Hematopoietic multipotent progenitor cell treated with erythropoietin and hydrocortisone succinate and interleukin-3 and kit ligand, for 15 days (in vitro differentiated cells): ENCODE measurements at places on chromosomes 12 and 14.
A peak's percentile ranks its signal among the peaks of the same experiment; 100 is the strongest.

DNA sequence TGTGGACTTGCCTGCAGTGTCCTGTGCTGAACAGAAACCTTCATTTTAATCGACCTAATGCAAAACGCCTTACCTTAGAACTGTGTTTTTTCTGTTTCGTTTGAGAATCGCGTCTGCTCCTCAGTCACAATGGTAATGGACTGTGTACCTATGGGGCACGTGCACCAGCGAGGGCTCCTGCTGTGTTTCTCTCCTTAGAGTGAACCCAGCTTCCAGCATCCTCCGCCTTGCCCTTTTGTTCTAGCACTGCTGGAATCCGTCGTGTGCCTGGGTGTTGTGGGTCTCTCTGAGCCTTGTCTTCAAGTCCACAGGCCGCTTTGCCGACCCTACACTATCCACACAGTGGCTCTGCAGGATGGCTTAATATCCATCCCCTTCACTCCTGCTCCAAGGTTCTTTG is 3.6 kb downstream of the AMN start:
- DNase-seq: no peak

GRCh38 chr12:91893476-91893875 is 252.2 kb downstream of the BTG1 start:
- no peak for DNase-seq

DNA sequence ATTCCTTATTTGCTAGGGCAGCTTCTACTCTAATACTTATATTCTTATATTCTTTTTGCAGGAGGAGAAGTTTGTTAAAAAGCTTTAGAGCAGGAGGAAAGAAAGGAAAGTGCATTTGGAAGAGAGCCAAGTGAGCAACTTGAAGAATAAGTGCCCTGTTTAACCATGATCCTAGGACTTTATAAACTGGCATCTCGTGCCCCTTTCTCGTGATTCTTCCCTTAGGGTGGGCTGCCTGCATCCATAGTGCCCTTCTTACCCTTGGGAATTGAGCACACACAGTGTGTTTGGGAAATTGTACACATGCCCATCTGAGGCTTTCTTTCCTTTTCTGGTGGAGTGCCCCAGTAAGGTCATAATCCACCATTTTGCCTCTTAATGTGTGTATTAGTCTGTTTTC is 141.9 kb downstream of the NUBPL start:
- no peak for DNase-seq

DNA sequence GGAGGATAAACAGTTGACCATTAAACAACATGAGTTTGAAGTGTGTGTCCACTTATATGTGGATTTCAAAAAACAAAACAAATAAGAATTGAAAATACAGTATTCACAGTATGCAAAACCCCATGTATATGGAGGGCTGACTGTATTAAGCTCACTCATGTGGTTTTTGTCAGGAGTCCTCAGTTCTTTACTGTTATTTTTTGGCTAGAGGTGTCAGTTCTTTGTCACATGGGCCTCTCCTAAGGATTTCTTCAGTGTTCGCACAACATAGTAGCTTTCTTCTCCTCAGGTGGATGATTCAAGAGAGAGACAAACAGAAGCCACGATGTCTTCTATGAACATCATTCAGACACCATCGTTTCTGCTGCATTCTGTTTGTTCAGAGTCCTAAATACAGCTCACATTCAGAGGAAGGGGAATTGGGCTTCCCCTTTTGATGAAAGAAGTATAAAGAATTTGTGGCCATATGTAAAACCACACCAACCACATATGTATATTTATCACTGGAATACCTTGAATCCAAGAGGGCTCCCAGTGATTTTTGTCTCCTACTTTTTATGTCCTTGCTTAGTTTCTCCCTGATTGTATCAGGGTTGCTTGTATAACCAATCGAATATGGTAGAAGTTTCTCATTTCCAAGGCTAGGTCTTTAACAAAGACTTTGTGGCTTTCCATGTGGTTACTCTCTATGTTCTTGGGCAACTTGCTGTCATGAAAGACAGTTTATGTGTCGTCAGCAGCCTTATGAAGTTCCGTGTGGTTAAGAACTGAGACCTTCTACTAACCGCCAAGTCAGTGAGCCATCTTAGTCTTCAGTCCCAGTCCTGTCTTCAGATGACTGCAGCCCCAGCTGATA is 18.9 kb downstream of the MNAT1 start:
- DNase-seq: no peak

DNA sequence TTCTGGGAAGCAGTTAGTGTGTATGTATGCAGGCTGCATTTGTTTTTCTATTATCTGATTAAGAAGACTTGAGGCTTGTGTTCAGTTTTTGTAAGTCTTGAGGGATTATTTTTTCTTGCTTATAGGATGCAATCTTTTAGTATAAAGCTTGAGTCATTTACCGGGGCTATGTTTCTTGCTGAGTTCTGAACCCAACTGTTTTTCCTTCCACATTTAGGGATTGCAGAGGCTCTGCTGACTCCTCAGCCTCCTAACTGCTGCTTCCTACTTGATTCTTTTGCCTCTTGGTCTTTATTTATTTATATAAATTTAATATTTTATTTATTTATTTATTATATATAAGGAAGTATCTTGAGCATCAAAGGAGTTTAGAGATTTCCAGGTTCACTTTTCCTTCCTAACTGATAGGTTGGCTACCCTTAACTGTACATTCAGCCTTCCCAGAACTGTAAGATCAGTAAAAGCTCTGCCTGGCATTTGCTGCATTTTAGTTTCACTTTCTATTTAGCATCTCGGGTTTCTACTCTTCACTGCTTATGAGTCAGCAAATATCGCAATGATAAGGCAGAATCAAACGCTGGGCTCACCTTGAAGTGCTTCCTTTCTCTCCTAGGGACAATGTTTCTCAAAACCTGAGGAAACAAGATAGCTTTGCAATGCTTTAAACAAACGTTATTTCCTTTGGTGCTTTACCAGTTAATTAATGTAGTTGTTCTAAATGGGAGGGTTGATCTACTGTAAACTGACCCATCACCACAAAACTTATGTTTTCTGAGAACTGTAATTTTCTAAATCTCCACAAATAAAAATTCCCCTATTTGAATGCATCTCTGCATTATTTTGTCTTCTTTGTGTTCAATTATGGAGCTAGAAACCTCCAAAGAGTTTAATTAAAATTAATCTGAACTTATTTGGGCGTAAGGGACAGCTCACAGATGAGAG is 1183.7 kb upstream of the TMEM132C start:
- DNase-seq: peak; percentile 78

DNA sequence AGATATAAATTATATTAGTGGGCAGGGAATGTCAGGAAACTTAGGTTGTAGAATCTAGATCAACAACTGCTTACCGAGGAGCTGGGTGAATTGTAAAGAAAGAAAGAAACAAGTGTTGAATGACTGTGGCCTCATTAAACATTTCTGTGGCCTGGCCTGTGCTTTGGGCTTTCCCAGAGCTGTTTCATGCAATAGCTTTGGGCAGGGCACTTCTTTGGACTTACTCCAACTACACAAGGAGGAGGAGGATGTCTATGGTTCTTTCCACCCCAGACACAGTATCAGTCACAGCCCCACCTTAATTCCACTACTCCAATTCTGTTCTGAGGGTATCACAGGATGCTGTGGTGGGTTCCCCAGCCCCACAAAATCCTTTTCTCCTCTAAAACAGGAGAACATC is 38.0 kb downstream of the DPF3 start:
- DNase-seq: peak; percentile 11

- no peak for DNase-seq
Measured at GRCh38 chr12:38411426-38411825, 94.9 kb downstream of the ALG10B start.

- DNase-seq: no peak
Measured at GRCh38 chr14:50944647-50945413, 547 bp upstream of the PYGL start.

DNA sequence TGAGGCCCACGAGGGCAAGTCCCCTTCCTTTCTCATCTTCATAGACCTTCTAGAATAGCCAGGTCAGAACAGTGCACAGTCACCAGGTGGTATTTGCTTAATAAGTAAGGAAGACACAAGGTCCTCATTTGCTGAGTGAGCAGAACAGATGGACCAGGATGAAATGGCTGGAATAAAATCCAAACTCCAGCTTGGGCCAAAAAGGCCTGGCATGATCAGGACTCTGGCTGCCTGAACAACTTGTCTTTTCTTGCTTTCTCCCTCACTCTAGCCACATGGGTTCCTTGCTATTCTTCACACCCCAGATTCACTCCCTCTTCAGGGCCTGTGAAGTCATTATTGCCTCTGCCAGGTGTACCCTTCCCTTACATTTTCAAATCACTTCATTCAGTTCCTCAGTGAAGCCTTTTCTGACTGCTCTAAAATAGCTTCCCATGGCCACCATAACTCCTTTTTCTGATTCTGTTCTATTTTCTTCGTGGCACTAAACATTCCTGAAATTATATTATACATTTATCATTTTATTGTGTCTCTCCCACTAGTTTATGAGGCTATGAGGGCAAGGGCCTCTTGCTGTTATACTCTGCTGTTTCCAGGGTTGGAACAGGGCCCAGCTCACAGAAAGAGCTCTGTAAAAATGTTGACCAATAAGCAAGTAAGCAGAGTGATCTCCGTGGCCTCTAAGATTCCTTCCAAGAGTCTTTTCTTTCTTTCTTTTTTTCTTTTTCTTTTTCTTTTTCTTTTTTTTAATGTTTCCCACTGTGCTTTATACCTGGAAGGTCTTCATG is 150.8 kb downstream of the TTC8 start:
- DNase-seq: no peak

DNA sequence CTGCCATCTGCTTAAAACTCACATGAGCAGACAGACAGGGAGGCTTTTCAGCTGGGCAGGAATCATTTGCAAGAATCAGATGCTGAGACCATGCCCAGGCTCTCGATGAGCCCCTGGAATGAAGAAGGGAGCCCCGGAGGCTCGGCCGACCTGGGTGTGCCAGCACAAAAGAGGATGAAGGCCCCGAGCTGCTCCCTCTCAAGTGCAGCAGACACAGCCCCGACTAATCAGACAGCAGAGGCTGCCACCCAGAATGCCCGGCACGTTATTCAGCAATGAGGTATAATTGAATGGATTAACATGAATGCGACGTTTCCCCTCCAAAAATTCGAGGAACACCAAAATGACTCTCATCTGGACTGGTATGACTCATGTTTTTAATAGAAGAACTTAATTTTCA is 58.9 kb downstream of the BCL11B start:
- no peak for DNase-seq

DNA sequence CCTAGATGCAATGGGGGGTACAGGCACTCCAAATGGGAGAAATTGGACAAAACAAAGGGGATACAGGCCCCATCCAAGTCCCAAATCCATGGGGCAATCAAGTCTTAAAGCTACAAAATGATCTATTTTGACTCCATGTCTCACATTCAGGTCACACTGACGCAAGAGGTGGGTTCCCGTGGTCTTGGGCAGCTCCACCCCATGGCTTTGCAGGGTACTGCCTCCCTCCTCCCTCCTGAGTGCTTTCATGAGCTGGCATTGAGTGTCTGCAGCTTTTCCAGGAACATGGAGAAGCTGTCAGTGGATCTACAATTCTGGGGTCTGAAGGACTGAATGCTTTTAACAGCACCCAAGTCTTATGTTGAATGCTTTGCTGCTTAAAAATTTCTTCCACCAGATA is 274.5 kb upstream of the LRIG3 start:
- no peak for DNase-seq

DNA sequence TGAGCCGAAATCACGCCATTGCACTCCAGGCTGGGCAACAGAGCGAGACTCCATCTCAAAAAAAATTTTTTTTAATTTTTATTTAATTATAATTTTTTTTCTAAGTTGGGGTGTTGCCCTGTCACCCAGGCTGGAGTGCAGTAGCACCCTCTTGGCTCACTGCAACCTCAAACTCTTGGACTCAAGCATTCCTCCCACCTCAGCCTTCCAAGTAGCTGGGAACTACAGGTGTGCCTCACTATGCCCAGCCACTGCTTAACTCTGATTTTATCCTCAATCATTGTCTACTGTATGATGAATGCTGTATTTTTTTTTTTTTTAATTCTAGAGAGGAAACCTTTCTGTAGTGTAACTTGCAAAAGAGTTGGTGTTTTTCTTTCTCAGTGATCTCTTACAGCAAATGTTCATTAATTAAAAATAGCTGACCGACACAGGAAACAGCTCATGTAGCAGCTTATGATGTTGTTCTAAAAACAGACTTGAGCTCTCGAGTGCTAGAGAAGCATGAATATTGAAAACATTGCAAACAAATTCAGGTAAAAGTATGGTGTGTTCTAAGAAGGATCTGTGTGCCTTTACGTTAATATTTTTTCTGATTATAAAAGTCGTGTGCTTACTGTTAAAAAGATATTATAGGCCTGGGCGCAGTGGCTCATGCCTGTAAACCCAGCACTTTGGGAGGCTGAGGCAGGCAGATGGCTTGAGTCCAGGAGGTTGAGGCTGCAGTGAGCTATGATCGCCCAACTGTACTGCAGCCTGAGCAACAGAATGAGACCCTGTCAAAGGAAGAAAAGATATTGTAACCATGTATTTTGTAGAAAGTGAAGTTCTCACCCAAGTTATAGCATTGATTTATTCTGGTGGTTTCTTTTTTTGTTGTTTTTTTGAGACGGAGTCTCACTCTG is 68.9 kb downstream of the FGD4 start:
- no peak for DNase-seq

GRCh38 chr12:49187184-49187583 is 1.7 kb downstream of the TUBA1A start:
- DNase-seq: no peak

DNA sequence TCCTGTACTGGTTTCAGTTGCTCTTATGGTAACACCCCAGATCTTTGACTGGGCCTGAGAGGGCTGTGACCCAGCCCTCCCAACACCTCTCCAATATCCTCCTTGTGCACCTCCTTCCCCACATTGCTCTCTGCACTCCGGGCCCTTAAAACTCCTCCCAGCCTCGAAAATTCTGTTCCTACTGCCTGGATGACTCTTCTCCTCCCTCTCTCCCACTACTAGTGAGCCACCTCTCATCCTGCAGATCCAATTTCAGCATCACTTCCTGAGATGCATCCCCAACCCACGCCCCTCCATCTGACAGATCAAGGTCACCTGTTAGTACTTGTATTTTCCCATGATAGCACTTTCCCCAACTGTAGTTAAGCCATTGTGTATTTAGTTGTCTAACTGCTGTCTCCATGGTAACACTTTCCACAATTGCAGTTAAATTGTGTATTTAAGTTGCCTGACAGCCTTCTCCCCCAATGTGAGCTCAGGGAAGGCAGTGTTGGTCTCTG is 11.5 kb upstream of the NT5DC3 start:
- DNase-seq: no peak

DNA sequence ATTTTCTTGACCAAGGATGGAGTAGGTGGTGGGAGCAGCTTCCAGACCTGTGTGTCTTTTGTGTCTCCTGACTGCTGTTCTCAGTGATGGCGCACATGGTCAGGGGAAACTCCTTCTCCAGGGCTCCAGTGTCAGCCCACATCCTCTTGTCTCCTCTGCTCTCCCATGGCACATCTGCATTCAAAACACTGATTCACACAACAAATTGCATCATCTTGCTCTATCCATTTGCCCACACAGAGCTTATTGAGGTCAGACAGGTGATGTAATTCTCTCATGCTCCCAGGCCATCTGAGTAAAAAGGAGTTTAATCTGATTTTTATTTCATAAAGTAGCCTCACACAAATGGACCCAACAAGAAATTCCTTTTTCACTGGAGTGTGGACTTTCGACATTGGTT is 21.8 kb upstream of the TMEM132C start:
- no peak for DNase-seq
